Globus pallidus (tissue), 1 donor: ENCODE measurements at places on chromosomes 1 and 21.

DNA sequence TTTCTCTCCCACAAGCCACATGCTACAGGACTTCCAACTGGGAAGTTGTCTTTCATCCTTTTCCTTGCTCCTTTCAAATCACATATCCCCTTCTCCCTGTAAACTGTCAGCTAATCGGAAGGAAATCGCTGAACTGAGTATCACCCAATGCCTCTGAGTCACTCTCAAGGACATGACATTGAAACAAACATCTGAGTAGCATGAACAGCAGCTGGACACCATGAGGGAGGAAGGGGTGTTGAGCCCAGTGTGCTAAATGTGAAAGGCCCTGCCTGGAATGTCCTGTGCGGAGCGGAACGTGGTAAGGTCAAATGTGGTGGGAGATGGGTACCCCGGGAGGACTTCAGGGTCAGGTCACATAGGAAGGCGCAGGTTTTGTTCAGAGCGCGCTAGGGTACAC, at the start of gene OR2AJ1:
Gene OR2AJ1, plus strand, starts transcription at position 22 of the 400 bp plus-strand sequence. CDS start 8,880 bp downstream, outside the sequence.
- no peak for DNase-seq

GRCh38 chr1:202031796-202032195, 21.4 kb downstream of the ELF3 start:
- no peak for DNase-seq

DNA sequence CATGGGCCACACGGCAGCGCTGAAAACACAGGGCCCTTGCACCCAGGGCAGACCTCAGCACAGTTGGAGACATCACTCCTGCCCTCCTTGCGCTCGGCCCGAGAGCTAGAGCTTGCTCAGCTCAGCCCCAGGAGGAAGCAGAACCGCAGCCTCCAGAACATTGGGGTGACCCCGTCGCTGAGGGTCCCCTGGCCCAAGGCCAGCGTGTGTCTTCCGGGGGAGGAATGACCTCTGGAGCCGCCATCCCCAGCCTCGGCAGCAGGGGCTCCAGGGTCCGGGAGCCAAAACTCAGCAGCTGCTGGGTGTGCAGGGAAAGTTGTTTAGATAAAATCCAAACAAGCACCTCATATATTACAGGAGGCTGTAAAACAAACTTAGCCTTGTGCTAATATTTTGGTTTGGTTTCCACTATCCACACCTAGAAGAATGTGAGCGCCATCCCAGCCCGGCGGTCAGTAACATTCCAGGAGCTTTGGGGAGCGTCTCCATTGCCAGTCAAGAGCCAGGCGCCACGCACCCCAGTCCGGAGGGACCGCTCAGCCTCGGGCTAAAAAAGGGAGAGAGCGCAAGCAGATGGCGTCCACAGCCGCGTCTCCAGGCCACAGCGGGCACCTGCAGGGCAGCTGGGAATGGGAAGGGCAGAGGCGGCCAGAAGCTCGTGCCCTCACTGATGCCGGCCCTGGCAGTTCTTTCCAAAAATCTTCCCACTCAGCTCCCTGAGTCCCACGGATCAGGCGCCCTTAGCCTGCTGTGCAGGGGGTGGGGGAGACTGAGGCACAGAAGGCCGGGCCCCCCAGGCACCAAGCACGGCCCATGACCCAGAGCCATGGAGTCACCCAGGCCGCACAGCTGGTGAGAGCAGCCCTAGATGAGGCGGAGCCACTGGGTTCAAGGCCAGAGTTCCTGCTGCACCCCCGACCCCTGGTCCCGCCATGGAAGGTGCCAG, 52.0 kb downstream of the SLX9 start:
- no peak for DNase-seq

- no peak for DNase-seq
These were observed 60.8 kb upstream of the WLS start for GRCh38 chr1:68293122-68293521.

GRCh38 chr1:22089787-22090186, 37.3 kb downstream of the CDC42 start:
- no peak for DNase-seq

- no peak for DNase-seq
These were observed 280.0 kb downstream of the NFIA start for GRCh38 chr1:61362351-61362750.

DNA sequence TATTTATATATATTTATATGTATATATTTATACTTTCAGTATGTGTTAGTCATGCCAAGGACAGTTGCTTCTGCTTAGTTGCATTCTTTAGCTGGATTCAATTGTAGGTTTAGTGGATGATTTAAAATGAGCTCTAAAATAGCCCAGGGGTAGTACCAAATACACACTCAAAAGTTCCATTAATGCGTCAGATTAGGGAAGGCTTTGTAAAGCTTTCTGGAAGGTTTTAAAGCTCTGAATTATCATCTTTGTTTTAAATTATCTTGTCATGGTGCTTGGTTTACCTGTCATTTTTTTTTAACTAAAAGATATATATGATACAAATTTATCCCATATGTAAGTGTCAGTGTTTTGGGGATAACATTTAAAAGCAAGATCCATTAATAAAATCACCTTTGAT, 242.7 kb upstream of the ADAMTS5 start:
- no peak for DNase-seq

- DNase-seq = no peak
These were observed 41.1 kb downstream of the ERO1B start for GRCh38 chr1:236240675-236241074.

DNA sequence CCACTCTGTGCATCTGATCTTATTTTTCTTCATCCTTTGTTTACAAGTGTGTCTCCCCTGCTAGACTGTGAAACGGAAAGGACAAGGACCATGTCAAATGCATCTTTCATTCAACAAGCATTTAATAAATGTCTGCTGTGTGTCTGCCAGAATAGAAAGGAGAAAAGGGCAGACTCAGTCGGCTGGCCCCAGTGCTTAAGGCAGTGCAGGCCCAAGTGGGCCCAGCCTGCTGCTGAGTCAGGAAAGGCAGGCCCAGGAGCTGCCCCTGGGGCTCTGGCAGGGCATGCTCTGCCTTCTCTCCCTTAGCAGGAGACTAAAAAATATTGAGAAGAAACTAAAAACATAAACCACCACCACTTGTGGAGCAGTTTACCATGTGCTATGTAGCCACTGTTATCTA, 38.1 kb downstream of the PLEKHA6 start:
- no peak for DNase-seq

DNA sequence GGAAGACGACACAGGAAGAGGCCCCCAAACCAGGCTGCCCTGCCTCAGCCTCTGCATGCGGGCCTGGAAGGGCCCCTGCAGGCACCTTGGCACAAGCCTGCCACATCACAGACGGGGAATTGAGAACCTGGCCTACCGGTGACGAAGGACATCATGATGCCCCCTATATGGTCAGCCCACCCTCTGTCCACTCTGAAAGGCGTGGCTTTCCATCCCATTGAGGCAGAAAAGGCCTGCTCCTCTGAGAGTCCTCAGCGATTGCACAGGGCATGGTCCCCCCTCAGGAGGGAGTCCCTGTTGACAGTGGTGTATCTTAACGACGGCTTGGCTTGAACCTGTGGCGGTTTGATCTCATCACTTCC, 11.4 kb downstream of the KRTAP10-1 start:
- no peak for DNase-seq

- DNase-seq = peak; percentile 83
These were observed 3.7 kb downstream of the GPR37L1 start for GRCh38 chr1:202126426-202126825.

DNA sequence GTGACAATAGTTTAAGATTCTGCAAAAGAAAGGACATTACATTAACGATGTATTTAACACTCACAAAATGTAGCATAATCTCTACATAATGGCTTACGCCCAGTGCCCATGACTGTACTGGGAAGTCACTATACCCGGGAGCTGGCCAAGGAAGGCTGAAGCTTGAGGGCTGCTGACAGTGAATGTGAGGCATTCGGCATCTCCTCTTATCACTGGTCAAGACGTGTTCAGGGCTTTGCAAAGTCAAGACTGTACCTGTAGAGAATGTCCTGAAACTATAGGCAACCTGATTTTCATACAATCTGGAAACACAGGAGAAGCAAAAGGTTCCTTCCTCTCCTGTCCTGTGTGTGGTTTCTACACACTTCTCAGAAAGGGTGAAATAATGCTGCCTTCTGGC, 12.7 kb upstream of the IFNGR2 start:
- no peak for DNase-seq
